CD8-positive, alpha-beta memory T cell (primary cell): ENCODE measurements at places on chromosomes 5 and 9.

- no peak for DNase-seq
Observed at GRCh38 chr9:80134487-80134886, 562.7 kb downstream of the TLE4 start.

- no peak for DNase-seq
Observed at GRCh38 chr5:136066661-136067271, 38.0 kb downstream of the TGFBI start.

GRCh38 chr5:55410845-55411244 is 103.1 kb downstream of the MTREX start:
- DNase-seq, result no peak

DNA sequence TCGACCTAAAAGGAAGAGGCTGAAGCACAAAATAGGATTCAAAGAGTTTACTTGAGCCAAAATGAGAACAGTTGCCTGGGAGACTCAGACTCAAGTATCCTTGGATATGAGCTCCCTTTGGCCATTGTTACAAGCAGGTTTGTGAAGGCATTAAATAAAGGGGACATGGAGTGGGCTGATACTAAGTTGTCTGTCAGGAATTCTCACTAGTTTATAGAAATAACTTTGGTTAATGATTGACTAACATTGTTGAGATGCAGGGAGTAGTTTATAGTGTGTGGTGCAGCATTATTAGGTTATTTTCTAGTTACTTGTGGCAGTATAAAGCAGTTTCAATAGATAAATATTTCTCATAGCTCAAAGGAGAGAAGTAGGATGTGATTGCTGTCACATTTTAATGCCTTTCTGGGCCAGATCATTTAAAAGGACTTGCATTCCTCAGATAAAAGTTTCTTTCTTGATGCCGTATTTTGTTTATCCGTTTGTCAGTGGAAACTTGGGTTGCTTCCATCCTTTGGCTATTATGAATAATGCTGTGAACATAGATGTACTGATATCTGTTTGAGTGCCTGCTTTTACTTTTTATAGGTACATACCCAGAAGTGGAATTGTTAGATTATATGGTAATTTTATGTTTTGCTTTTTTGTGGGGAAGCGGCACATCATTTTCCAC is 9.1 kb downstream of the AP3S1 start:
- DNase-seq, result no peak

DNA sequence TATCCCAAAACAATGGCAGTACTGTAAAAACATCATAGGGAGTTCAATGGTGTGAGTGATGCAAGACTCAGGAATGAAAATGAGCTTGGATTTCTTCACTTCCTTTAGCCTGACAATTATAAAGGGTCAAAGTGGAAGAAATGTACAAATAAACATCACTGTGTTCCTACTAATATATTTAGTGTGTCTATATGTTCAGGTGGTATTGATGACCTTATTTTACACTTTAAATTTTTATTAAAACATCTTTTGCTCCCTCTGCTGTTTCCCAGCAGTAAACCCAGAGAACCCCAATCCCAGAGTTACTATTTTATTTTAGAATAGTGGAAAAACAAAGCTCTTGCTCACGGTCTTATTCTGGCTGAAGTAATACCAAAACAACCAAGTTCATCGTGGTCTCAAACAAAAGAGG is 2.0 kb downstream of the LOX start:
- no peak for DNase-seq

- no peak for DNase-seq
Observed at GRCh38 chr9:100939636-100940035, 88.9 kb upstream of the PLPPR1 start.

DNA sequence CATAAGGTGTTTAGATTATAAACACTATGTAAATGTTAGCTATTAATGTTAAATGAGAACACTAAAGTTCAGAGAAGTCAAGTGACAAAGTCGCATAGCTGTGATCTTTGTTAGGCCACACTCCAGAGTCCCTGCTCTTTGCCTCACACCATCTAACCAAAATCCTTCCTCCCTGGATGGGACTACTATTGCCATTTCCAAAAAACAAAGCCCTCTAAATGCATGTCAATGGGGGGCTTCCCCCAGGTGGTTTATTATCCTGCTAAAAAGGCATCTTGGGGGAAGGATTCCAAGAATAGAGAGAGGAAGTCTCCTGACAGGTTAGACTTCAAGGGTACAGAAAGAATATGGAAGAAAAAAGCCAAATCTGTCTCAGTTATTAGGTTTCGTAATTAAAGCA is 10.4 kb downstream of the NR6A1 start:
- DNase-seq, result no peak

- no peak for DNase-seq
Observed at GRCh38 chr9:34334916-34335315, 5.5 kb downstream of the NUDT2 start.

DNA sequence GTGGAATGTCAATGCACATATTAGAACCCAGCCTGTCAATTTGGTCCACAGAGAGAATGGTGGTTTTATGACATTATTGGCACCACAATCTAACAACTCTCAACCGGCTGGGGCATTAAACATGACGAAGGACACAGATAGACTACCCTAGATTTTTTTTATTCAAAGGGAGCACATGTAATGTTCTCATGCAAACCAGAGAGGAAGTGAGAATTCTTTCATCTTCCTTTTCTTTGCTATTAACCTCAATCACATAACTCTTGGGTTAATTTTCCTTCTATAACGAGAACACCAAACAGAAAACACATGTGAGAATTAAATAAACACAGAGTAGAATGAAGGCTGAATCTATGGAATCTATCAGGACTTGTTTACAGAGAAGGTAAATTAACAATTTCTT is 94.9 kb upstream of the TNC start:
- no peak for DNase-seq

- no peak for DNase-seq
Observed at GRCh38 chr5:144134194-144134826, 36.1 kb downstream of the YIPF5 start.

- no peak for DNase-seq
Observed at GRCh38 chr9:113350107-113350661, 843 bp downstream of the BSPRY start.

- DNase-seq, result no peak
Observed at GRCh38 chr5:169875091-169875728, 105.1 kb downstream of the INSYN2B start.

GRCh38 chr5:4777435-4777834 is 362.7 kb upstream of the ADAMTS16 start:
- DNase-seq, result no peak

GRCh38 chr9:90219548-90220118 is 423.0 kb downstream of the DIRAS2 start:
- DNase-seq, result no peak

DNA sequence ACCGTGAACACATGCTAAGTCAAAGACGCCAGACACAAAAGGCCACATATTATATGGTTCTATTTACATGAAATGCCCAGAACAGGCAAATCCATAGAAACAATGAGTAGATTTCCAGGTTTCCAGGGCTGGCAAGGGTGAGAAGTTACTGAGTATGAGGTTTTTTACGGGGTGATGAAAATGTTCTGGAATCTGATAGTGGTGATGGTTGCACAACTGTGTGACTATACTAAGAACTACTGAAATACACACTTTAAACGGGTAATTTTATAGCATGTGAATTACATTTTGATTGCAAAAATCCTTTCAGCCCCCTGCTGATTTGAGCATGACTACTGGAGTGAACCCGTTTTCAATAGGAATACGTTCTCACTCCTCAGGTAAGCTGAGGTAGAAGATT is 46.7 kb upstream of the TBC1D9B start:
- no peak for DNase-seq

- no peak for DNase-seq
Observed at GRCh38 chr9:33012328-33013069, 11.1 kb upstream of the APTX start.

GRCh38 chr5:9188131-9188530 is 357.7 kb downstream of the SEMA5A start:
- DNase-seq, result no peak

DNA sequence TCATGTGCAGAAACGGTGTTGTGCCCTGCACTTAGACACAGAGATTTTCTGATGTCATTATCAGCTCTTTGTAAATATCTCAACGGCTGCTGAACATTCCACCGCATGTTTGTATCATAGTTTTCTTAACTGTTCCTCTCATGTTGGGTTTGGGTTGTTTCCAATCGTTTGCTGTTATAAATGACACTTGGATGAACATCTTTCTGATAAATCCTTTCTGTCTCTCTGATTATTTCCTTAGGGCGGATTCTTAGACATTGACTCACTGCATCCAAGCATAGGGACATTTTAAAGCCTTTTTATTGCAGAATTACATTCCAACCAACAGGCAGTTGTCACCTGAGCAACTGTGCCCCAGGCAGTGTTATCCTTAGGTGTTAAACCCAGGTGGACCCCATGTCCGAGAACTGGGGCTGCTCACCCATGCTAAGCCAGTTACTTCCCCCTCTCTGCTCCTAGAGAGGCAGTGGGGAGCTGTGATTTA is 28.5 kb downstream of the COL5A1 start:
- DNase-seq, result no peak

DNA sequence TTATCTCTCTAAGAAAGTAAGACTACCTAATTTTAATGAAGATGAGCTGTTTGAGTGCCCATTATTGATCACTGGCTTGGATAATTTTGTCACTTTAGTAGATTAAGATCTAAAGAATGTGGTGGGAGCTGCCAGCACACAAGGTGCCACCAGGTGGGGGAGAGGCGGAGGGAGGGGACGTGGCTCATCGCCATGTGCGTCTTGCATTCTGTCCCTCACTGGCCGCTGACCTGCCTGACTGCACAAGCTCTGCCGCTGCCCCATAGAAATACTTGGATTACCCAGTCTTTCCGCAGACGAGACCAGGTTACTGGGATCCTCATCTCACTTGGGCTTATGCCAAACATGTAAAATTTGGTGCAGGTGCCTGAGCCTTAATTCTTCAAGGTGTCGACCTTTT is 37.6 kb downstream of the RHOBTB3 start:
- DNase-seq, result no peak

GRCh38 chr9:126986506-126986951 is 71.9 kb downstream of the RALGPS1 start:
- DNase-seq, result peak; percentile 56

DNA sequence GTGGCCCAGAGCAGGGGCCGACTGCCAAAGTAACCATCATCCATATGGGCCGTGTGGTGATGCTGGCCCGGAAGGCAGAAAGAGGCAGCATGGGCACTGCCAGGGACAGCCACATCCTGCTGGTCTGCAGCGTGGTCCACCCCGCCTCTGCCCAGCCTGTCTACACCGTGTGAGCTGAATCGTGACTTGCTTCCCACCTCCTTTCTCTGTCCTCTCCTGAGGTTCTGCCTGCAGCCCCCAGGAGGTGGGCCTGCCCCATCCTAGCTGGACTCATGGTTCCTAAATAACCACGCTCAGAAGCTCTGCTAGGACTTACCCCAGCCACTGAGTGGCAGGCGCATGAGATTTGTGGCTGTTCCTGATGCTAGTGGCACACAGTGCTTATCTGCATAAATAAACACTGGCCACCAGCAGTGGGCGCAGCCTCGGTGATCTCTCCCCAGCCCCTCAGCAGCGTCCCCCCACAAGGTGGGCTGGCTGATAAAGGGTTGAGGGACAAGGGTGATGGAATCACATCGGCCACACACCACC is 22.6 kb upstream of the SUSD3 start:
- DNase-seq, result no peak

DNA sequence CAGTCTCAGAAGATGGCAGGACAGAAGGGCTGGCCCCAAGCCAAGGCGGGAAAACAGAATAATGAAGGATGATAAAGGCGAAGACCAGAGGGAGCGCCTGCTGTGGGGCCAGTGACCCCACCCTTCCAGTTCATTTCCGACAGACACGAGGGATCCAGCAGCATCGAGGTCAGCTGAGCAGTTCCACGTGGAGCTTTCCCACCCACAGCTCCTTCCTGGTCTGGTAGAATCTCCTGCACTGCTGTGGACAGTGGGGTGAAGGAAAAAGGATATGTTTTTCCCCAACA is 265.9 kb upstream of the VLDLR start:
- DNase-seq, result no peak

DNA sequence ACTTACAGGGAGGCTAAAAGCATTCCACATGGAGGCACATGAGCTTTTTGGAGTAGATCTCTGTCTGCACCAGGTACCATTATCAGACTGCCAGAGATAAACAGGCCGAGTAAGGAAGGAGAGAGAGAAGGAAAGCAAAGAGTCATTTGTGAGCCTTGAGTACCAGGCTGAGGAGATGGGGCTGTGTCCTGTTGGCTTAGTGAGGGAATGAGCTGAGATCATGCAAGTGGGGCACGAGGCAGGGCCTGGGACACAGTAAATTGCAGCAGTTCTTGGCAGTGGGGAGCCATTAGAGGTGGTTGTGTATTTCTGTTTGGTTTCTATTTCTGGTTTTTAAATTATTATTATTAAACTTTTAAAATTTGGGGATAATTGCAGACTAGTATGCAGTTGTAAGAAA is 53.3 kb downstream of the TSTD2 start:
- DNase-seq, result no peak

DNA sequence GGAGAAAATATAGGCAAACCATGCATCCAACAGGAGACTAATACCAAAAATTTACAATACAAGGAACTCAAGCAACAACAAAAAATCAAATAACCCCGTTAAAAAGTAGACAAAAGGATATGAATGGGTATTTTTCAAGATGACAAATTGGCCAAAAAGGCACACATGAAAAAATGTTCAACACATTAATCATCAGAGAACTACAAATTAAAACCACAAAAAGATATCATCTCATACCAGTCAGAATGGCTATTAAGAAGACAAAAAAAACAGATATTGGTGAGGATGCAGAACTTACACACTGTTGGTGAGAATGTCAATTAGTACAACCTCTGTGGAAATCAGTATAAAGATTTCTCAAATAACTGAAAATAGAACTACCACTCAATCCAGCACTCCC is 35.0 kb downstream of the TEX10 start:
- DNase-seq, result no peak

- no peak for DNase-seq
Observed at GRCh38 chr5:3311433-3311832, 284.2 kb upstream of the IRX1 start.

DNA sequence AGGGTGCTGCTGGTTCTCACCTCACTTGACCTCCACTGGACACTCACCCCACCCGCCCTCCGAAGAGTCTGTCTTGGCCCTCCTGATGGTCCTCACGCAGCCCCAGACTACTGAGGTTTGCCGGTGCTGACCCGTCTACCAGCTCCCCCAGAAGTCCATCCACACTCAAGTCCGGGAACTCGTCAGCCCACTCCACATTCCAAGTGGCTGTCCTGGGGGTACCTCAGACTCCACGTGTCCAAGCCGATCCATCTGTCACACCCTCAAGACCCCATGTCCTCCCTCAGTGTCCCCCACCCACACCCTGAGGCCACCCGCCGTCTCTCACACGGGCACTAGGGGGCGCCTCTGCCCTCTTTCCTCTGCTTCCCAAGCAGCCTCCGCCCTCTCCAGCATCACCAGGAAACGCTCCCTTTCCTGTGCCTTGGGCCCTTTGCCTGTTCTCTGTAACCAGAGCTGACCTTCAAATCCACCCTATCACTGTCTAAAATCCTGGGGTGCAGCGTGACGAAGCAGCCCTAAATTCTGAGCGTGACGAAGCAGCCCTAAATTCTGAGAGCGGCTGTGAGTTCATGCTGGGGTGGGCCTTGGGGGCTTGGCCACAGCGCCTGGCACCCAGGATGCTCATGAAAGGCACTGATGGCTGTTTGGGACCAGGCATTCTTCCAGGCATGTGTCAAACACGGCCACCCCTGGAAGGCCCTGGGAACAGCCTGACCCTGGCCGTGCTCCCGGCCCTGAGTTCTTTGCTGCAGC is 95.7 kb downstream of the KCNT1 start:
- DNase-seq, result no peak
